ENCODE measurements at places on chromosomes 5 and 9.
A peak's percentile ranks its signal among the peaks of the same experiment; 100 is the strongest.

DNA sequence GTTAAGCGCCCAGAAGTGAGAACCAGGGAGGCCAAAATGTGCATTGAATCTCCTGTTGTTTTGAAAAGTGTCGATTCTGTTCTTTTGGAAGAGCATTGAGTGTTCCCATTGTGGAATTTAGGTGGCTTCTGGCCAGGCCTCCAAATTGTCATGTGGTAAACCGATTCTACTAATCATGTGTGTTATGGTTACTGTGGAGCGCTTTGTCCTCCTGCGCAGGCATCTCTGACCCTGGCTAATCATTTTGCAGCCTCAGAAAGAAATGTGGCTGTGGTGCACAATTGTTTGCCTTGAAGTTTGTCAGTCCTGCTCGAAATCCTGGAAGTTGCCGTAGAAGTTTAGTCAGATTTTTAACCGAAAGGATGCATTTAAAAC lies 121.3 kb downstream of the RASGRF2 start:
- DNase-seq = no peak

DNA sequence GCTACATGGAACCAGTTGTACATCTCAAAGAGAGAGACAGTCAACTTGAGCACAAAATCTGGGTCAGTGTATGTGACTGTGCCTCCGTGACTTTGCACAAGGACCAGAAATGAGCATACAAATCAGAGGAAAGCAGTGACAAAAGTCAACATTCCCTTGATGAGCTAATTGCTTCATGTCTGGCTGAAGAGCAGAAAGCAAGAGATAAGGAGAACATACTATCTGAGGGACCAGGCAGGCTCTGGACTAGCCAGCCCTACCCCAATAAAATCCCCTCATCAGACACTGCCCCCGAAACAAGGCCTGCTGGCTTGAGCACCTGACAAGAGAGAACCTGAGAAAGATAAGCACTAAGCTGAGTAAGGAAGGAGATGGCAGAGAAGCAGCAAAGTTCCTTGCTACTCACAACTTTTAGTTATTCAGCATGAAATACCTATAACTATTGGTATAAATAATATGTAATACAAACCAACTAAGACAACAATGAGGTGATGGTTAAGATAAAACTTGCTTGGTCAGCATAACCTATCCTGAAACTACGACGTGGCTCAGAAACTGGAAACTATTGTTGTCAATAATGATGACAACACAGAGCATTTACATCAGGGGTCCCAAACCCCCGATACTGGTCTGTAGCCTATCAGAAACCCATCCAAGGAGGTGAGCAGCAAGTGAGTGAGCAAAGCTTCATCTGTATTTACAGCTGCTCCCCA lies 9.5 kb downstream of the SIL1 start:
- DNase-seq = no peak

DNA sequence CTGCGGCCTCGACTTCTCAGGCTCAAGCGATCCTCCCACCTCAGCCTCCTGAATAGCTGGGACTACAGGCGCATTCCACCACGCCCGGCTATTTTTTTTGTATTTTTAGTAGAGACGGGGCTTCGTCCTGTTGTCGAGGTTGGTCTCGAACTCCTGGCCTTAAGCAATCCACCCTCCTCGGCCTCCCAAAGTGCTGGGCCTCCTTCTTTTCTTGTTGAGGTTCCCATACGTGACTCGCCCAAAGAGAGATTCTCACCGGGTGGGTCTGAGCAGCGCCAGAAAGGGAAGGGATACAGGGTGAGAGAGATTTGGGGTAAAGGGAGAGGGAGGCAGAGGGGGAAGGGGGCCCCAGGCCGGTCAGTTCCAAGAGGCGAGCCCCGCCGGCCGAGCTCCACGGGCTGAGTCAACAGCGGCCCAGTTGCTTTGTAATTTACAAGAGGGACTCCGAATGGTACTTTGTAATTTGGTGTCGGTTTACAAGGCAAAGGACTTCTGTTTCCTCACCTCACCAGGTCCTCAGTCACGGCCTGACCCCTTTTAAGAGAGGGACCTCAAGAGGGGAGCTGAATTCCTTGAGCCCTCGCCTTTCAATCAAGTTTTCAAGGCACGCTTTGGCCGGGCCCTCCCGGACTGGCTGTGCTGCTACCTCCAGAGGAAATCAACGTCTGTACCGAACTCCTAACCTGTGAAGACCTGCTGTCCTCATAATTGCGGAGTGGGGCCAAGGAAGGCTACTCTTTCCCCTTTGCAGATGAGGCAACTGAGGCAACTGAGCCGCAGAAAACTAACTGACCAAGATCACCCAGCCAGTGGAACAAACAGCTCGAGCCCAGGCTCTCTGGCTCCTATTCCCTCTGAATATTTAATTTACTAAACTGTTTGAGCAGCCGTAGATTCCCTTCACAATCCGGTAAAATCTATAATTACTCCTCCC lies 3.3 kb upstream of the DMRT2 start:
- no peak for DNase-seq

DNA sequence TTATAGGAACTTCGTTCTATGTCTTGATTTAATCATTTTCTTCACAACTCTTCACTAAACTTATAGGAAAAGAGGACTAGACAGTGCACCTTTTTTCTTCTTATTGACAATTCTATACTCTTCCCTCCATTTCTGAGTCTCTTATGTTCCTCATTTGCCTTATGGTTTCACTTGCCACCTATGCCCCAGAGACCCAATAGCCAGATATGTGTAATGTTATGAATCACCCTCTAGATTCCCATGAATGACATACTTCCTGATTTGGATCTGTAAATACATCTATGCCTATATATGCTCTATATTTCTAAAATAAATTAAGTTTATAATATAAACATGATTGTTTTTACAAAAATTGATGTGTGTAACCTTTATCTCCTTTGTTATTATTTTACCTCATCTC lies 514.1 kb upstream of the MEF2C start:
- DNase-seq = no peak

DNA sequence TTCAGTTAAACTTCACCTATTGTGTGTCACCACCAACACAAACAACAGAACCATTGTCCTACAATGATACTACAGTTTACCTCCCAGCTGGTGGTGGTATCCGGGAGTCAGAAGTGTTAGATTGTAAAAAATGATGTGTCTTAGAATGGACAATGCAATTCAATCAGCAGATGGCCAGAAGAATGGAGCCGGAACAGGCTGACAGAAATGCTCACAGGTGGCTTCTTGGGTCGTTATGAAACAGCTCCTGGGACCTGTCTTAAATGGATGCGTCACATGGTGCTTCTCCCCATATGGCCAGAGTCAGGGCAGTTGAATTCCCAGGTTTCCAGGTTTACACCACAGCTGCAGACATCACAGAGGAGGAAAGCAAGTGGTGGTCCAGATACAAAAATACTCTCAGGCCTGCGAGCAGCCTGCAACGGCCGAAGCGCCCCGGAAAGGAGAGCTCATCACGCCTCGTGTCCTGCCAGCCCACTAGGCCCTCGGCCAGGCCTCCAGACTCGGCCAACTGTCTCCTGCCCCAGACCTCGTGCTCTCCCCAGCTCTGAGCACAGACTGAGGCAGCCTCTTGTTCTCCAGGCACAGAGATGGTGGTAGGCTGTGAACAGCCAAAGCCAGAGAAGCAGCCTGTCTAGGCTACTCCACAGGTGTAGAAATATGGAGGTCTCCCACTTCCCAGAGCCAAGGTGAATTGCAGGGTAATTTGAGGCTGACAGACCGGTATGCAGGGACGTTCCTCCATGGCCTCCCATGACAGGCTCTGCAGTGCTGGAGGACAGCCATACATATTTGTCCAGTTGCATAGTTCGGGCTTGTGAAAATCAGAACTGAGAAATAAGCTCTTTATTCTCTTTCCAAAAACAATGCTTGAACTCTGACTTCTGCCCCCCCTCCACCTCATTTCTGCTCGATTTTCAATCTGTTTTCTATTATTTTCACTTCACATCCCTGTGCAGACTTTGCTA lies 98.5 kb upstream of the SPATA31C2 start:
- DNase-seq = no peak

GRCh38 chr9:4936823-4937222 lies 48.2 kb upstream of the JAK2 start:
- peak; percentile 20 for DNase-seq

DNA sequence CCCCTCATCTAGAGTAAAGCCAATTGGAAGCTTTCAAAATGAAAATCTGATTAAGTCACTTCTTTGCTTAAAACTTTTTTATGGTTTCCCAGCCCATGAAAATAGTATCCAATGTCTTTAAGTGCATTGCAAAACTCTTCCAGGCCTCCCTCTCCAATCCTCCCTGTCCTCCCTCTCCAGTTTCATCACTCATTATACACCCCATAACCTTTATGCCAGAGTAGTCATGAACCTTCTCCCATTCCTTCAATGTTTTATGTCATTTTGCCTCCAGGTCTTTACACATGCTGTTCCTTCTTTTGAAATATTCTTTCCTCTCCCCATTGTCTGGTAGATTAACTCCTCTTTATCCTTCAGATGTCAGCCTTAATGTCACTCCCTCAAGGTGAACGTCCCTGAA lies 8.1 kb upstream of the ZNF354A start:
- DNase-seq = no peak

- DNase-seq = no peak
These were observed 255.2 kb downstream of the ARHGAP26 start for GRCh38 chr5:143025376-143025775.

DNA sequence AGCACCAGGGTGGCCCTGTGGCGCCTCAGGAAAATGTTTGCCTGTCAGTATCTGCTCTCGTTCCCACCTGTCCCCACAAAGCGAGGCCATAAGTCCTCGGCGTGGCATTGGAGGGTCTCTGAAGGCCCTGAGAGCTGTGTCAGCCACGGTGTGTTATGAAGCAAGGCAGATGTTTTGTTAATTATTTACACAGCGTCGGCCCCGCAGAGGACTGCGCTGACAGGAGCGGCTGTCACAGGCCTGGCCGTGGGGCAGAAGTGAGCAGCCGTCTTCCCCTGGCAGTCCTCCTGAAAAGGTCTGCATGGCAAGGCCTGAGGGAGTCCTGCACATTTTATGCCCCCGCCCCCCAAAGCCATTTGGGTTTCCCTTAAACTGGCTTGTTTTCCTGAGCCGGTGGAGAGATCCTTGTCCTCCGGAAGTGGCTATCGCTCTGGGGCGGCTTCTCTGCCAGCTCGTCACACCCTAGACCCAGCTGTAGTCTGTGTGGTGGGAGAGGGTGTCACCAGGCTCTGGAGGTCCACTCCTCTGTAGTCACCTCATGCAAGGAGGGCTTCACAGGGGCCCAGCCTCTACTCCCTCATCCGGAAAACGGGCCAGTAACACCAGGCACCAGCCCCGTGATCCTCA lies 6.2 kb downstream of the NEK6 start:
- no peak for DNase-seq

GRCh38 chr5:138819081-138819480 lies 56.1 kb downstream of the LRRTM2 start:
- no peak for DNase-seq

GRCh38 chr9:86991077-86991476 lies 43.8 kb upstream of the GAS1 start:
- DNase-seq = no peak

GRCh38 chr9:110555551-110556331 lies 23.8 kb downstream of the SVEP1 start:
- no peak for DNase-seq

- DNase-seq = no peak
These were observed 628.8 kb downstream of the PDE4D start for GRCh38 chr5:59264639-59265245.

DNA sequence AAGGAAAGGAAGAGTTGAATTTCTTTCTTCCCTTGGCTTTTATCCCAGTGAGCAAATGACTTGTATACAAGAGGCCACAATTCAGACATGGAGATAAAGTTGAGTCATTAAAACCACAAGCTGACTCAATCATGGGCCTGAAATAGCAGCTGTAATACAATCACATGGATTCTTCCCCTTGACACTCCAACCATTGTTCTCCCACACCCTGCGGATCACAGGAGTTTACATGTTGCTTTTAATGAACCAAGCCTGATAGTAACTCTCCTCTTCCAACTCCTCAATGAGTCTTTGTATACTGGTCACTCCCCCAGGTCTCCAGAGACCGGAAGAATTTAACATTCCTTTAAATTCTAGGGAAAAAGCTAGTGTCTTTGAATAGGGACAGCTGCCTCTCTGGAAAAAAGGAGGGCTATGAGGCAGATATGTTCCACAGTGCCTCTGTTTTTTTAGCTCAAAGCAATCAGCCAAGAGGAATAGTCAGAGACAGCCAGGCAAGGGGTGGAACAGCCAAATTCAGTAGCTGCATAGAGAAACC lies 32.4 kb downstream of the PCDHGC5 start:
- no peak for DNase-seq

- no peak for DNase-seq
These were observed 16.8 kb downstream of the CTXN3 start for GRCh38 chr5:127665641-127666040.

DNA sequence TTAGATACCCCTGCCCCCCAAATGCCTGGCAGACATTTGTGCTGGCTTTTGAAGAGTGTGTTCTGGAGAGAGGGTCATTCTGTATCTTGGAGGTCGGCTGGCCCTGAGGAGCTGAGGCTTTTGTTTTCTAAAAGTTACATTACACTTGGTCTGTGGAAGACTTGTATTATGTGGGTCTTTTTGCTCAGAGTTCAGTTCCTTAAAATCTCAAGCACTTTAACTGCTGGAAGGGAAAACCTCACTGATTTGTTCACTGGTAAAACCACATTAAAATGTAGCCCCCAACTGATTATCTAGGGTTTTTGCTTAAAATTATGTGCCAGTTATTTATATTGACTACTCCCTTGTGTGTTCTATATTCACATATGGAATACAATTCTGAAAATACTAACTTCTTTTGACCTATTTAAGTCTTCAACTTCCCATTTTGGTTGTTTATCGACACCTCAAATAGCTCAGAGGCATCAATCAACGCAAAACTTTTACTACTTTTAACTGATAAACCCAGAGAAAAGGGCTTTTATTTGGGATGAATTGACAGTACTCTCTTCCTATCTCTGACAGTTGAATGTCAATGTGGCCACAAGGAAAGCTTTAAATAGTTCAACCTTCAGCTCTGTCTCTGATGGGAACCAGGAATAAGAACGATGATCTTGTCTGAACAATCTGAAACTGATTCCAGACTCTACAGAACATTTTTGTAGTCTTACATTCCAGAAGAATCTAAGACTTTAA lies 54.0 kb upstream of the MAP3K1 start:
- no peak for DNase-seq

DNA sequence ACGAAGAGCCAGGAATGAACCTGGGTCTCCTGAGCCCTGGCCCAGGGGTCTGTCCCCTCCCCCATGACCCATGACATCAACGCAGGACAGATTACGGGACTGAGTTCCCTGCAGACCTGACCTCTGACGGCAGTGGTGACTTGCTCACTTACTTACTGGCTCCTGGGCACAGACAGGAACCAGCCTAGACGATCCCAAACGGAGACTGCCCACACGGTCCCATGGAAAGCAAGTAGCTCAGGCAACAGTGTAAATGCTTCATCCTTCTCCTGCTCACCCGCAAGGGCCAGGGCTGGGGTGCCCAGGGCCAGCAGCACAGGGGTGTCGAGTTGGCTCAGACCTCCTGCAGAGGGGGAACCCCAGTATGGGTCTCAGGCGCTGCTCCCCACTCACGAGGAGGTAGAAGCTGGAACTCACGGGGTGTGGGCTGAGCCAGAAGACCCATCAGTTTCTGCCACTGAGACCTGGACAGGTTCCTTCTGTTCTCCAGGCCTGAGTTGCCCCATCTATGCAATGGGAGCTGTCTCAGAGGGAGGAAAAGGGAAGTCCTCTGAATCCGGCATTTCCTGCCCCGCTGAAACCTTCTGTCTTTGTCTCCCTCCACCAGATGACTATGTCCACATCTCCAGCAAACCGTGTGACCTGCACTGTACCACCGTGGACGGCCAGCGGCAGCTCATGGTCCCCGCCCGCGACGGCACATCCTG lies 5.6 kb downstream of the ADAMTSL2 start:
- no peak for DNase-seq
